ENCODE measurements at places on chromosomes 5 and 9.

GRCh38 chr5:72486371-72486770, 20.8 kb downstream of the ZNF366 start:
- no peak for DNase-seq

GRCh38 chr9:135908754-135909204, 1.4 kb upstream of the CAMSAP1 start:
- no peak for DNase-seq

GRCh38 chr9:135343837-135344522, 135.6 kb upstream of the PPP1R26 start:
- no peak for DNase-seq

DNA sequence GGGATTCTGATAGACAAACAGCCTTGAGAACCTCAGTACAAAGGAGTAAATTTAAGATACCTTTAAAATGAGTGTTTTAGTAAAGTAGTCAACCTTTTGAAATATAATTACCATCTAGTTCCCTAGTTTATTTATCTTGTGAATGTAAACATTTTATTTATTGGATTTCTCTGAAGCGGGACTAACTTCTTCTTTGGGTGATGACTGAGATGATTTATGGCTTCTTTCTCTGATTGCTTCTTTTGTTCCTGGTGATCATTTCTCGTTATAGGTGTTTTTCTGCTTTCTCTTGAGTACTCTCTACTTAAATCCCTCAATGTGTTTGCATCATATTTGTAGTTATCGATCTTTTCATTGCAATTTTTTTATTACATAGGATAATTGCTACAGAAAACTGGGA, 33.2 kb downstream of the PRDM6 start:
- DNase-seq: no peak

GRCh38 chr5:108214857-108215256, 167.0 kb downstream of the FBXL17 start:
- no peak for DNase-seq

- no peak for DNase-seq
Measured at GRCh38 chr5:134174841-134175839, 1.6 kb downstream of the SKP1 start.

GRCh38 chr5:82985763-82986162, 91.4 kb downstream of the TMEM167A start:
- no peak for DNase-seq

GRCh38 chr9:125972012-125972729, 225.0 kb downstream of the PBX3 start:
- DNase-seq: no peak

DNA sequence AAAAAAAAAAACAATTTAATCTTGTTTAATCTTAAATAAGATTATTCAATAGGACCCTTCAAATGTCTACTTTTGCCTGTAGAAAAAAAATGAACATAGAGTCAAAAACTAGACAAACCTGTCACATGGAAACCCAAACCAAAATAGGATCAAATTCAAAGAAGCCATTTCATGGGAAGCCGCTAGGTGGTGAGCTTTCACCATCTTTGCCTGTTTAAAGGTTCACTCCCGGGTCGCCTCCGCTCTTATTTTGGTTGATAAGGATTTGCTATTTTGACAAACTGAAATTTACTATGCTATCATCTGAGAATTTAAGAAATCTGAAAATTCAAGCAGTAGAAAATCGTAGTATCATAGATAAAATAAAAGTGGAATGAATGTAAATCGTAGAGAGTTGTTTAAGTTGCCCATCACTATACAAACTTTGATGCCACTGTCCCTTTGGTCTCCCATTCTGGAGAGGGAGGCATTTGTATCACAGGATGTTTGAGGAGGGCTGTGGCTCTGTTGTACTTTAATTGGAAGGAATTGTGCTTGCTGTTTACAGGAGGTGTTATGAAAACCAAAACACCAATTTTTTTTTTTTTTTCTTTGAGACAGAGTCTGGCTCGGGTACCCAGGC, 43.5 kb upstream of the DNAH5 start:
- DNase-seq: no peak

DNA sequence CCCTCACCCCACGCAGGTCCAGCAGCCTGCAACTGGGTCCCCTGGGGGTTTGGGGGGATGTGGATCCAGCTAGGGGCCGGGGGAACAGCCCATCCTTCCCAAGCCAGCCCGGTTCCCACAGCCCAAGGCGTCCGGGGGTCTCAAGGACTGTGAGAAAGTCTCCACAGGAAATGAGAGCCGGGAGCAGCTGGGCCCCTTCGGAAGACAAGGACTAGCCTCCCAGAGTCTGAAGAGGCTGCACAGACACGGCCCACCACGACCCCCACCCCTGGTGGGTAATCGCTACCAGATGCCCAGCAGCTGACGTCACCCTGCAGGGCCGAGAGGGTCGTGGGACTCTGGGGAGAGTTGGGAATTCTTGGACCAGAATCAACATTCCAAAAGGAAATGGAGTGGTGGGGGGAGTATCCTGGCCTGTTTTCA, 10.5 kb downstream of the SH2D3C start:
- no peak for DNase-seq

DNA sequence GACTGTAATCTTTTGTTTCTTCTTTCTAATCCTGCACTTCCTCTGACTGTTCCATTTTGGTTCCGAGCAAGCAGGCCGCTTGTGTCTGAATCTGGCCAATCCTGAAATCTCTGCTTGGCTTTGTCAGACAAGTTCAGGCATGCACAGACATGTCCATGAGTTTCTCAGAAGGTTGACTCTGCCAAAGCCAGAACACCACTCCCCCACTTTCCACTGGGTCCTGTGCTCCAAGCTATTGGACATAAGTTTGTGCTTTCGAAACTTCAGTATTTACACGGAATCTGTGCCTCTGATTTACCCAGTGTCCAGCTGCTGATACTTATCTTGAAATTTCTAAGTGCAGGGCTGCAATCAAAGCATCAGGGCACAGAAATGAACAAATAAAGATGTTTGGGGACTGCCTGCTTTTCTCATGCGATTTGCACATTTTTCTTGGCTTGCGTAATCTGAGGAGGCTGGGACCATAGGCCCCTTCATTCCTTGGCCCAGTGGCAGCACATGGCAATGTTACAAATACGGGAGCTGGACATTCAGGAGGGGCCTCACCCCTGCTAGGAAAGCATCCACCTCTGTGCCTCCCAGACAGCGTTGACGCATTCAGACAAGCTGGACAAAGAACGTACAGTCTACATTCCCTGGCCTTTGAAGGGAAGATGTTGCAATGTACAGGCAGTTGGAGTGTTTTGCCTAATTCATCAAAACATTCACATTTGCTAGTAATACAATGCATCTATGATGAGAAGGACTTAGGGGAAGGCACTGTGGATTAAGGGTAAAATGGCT, 209.2 kb upstream of the PAPPA start:
- no peak for DNase-seq

DNA sequence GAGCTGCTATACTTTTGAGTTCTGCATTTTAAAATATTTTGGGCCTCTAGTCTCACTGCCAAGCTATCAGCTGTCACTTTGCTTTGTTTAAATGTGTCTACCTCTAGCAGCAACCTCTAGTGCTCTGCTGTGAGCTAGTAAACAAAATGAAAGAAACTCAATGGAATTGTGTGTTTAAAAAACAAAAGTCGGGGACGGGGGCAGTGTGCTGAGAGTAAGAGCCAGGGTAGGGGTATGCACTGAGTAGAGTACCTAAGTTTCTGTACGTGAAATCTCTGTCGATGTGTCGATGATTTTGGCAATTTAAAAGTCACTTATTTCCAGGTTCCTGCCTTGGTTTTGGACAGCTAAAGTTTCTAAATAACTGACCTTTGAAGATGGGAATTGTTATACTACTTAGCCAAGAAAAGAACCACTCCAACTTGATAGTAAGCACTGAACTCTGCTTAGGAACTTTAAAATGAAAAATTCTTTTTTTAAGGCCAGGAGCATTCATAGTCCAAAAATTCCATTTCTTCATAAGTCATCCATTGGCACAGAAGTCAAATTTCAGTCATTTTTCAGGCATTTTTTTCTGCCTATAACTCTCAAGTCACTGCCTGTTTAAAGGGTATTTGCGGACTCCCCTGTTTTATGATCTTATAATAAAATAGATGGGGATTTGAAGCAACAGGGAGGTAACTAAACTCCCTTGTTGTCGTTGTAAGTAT, 111.5 kb downstream of the SAXO1 start:
- no peak for DNase-seq

GRCh38 chr5:112374818-112375217, 44.3 kb downstream of the EPB41L4A start:
- no peak for DNase-seq

DNA sequence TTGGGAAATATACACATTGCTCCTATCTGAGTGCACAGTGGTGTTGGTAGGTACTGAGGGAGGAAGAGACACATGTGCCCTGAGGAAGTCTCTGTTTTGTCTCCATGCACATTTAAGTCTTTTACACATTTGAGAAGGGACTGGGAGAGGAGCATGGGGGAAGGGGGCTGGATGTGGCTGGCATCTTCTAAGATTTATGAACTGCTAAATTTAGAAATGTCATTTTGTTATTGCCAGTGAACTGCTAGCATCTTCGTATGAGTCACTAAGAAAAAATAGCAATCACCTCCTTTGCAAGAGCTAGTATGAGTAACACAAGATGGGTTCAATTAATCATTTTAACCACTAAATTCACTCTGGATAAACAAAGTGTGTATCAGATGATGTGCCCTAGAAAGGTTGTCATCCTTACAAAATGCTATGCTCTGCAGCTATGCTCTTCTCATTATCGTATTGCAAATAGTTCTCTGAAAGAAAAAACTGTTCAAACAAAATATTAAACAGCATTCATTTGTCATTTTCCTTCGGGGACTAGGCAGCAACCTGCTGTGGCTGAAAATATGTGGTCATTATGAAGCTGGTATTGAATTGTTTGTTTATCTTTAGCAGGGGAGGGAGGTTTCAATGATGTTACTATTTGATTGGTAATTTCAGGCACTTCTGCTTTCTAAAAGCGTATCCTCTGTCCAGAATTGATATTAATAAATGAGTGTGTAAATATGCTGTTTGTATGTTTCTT, 236.5 kb downstream of the DMRTA1 start:
- no peak for DNase-seq

GRCh38 chr5:32709750-32710549, 1.2 kb upstream of the NPR3 start:
- no peak for DNase-seq

All from stimulated activated CD8-positive, alpha-beta memory T cell treated with anti-CD3 and anti-CD28 coated beads, Interleukin-2, amount 100 ng/mL, for 1 hour (primary cell).